ENCODE measurements at places on chromosomes 2 and 18.

GRCh38 chr18:74124642-74125041, 23.0 kb downstream of the FBXO15 start:
- no peak for DNase-seq

DNA sequence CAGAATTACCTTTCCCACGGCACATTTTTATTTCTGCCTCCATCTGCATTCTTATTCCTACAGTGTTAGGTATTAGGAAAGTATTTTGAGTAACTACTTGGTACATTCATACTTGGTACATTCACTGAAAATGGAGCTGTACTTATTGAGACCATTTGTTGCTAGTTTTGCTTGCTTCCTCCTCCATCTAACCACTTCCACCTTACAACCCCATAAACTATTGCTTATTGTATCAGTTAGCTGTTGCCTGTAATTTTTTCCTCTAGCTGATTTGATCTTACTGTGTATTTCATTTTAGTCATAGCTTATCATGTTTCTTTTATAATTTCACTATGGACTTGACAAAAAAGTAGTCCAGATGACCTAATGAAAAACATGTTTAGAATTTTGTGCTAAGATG, 50.7 kb downstream of the AFTPH start:
- no peak for DNase-seq

- DNase-seq, result peak; percentile 34
These were observed 67.2 kb downstream of the COLEC12 start for GRCh38 chr18:433298-433697.

GRCh38 chr2:225040856-225041206, 1.4 kb downstream of the DOCK10 start:
- DNase-seq, result peak; percentile 61

DNA sequence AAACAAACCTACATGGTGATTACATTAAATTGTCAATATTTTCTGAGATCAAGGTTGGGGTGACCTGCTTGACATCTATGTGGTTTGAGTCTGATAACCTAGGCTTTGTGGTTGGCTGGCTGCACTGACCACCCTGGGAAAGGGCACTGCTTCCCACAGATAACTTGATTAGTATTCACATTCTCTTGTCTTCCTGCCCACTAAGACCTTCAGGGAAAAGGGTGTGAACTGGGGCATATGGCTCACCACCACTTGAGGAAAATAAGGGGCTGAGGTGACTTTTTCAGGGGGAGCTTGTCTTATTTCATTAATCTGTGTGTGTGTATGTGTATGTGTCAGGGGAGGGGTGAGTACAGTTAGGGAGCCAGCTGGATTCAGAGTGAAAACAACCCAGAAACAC, 1.5 kb downstream of the SMYD1 start:
- no peak for DNase-seq

GRCh38 chr2:138658187-138658894, 121.8 kb downstream of the NXPH2 start:
- no peak for DNase-seq

DNA sequence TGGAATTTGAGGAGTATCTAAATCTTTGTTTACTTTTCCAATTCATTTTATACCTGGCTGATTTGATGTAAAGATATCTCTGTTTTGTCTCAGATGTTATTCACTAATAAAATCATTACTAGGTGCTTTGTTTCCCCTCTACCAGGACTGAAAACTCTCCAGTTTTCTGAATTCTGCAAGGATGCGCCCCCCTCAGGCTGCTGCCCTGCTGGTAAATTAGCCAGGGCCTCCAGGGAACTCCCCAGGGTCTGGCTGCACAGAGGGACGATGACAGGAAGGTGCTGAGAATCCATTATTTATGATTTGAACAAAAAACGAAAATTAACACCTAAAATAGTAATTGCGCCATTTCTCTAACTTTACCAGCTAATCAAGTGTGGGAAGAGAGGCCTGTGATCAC, 541.2 kb upstream of the POU3F3 start:
- no peak for DNase-seq

DNA sequence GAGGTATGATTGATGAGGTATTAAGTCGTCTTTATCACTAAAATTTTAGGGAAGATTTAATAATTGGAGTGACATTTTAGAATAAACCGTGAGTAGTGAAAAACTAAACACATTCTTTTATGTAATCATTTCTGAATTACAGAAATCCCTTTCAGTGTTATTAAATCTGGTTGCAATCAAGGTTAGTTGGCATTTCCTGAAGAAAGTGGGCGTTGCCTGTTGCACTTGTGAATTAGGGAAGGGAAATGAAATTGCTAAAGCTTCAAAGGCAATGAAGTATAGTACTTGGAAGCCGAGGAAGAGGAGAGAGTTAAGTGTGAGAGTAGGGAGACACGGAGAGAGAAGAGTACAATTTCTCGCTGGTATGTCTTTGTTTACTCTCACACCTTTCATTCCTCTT, 274.5 kb downstream of the SLC8A1 start:
- peak; percentile 36 for DNase-seq

GRCh38 chr2:393711-394696, 106.1 kb upstream of the ALKAL2 start:
- peak; percentile 40 for DNase-seq

GRCh38 chr2:50646226-50646625, 385.7 kb downstream of the NRXN1 start:
- no peak for DNase-seq

GRCh38 chr2:146267093-146267492, 1577.7 kb upstream of the ACVR2A start:
- DNase-seq, result peak; percentile 29

DNA sequence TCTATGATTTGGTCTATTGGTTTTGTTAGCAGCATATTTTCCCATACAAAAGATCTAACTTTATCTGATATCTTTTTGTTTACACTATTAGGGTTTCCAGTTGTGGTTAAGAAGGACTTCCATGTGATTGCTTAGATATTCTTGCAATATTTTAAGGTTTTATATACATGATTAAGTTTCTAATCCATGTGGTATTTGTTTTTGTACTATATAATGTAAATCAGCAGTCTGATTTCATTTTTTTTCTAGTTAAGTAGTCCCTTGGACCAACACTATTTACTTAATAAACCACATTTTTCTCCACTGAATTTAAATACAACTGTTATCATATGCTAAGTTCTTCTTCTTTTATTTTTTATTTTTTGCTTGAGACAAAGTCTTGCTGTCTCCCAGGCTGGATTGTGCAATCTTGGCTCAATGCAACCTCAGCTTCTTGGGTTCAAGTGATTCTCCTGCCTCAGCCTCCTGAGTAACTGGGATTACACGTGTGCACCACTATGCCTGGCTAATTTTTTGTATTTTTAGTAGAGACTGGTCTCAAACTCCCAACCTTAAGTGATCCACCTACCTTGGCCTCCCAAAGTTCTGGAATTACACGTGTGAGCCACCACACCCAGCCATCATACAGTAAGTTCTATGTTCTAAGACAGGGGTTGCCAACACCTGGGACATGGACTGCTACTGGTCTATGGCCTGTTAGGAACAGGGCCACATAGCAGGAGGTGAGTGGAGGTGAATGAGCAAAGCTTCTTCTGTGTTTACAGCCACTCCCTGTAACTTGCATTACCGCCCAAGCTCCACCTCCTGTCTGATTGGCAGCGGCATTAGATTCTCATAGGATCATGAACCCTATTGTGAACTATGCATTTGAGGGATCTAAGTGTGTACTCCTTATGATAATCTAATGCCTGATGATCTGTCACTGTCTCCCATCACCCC, 58.5 kb upstream of the RAB27B start:
- no peak for DNase-seq

DNA sequence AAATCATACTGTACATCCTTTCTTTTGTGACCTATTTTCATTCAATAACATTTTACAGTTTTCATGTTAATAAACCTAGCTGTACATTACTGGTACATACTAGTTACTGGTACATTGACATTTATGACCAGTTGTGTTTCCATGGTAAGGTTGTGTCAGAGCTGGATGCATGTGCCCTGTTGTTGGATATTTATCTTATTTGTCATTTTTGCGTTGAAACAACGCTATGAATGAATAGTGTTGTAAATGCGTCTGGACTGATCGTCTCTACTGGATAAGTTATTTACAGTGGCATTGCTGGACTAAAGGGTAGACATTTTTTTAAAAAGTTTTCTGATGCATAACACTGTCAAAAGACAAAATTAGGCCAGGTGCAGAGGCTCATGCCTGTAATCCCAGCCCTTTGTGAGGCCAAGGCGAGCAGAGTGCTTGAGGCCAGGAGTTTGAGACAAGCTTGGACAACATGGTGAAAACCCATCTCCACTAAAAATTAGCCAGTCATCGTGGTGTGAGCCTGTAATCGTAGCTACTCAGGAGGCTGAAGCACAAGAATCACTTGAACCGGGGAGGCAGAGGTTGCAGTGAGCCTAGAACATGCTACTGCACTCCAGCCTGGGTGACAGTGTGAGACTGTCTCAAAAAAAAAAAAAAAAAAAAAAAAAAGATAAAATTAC, 40.2 kb downstream of the MCFD2 start:
- no peak for DNase-seq

- DNase-seq, result no peak
These were observed 346.9 kb downstream of the NCKAP5 start for GRCh38 chr2:133221398-133221797.

- DNase-seq, result peak; percentile 61
These were observed 1.2 kb upstream of the CLASP1 start for GRCh38 chr2:121650315-121650930.

DNA sequence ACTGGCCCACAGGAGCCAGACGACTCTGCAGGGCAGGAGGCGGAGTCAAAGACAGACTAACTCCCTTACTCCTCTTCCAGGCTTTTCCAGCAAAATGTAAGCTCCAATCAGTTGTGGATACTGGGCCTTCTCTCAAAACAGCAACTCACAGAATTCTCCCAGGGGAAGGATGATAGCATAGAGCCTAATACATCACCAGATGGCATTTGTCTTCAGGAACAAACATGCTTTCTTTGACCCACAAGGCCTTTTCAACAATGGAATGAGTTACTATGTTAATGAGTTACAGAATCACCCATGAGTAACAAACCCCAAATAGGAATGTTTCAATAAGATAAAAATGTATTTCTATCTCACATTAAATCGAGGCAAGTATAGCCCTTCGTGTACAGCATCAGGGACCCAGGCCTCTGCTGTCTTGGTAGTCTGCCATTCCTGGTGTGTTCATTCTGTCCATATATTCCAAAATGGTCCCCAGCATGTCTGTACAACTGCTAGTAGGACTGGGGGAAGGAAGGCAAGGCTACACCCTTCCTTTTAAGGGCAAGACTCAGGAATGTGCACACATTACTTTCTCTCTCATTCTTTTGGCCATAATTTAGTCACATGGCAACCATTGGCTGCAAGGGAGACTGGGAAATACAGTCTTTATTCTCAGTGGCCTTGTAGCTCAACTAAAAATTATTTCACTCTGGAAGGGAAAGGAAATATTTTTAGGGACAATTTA, 76.4 kb downstream of the BOD1L2 start:
- DNase-seq, result no peak

DNA sequence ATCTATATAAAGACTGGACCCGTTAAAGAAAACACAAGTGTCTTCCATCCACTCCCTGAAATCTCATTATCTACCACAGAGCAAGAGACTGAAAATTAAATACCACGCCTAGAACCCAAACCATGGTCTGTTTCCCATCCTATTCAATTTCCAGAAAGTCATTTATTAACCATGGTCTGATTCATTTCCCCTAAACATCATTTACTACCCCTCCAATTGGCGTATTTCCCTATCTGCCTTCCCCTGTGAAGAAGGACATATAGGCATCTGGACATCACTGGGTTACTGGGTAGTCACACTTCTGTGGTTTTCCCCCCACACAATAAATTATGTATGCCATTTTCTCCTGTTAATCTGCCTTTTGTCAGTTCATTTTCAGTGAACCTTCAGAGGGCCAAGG, 30.8 kb downstream of the CCDC93 start:
- peak; percentile 24 for DNase-seq

DNA sequence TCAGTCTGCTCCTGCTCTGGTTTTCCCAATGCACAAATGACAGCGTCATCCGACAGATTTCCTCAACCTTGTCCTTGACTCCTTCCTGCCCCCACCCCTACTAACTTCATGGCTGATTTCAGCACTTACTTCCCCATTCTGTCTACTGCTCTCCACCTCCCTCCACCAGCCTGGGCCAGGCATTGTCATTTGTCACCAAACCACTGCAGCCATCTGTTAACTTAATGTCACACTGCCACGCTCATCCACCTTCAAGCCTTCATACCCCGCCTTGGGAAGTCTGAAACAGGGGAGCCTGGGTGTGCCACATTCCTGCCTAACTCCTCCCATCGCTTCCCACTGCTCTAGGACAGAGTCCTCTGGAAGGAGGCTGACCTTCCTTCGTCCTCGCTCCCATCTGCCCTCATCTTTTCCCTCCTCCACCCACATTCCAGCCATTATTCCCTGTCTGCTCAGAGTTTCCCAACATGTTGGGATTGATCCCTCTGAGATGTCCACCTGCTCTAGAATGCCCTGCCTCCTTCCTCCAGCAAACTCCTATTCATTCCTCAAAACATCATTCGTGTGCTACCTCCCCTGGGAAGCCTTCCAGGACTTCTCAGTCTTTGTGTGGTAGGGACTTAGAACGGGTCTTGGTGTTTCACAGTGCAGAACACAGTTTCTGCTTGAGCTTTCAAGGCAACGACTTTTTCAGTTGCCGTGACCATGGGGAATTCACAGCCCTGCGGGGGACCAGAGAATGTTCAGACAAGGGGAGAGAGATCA, 42.2 kb upstream of the SMAD7 start:
- DNase-seq, result no peak

- peak; percentile 95 for DNase-seq
These were observed 14.7 kb upstream of the ITGB6 start for GRCh38 chr2:160214461-160215445.

GRCh38 chr2:55229221-55229620, 2.9 kb downstream of the CLHC1 start:
- DNase-seq, result no peak

DNA sequence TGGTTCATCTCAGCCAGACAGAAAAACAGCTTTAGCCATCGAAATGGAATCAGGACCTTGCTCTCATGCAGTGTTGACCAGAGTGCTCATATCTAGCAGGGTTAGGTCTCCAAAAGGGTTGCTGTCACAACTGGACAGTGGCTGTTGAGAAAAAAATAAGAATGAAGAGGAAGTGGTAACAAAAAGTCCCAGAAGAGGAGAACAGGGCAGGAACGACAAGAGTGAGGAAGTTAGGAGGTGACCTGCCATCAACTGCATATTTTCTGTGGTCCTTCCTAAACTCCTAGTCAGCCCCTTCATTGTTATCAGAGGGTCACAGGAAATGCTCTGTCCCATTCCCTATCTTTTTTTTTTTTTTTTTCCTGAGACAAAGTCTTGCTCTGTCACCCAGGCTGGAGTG, 188.1 kb upstream of the LINC00305 start:
- DNase-seq, result no peak
